KBM-7 (cell line): ENCODE measurements at places on chromosomes 4 and X.

DNA sequence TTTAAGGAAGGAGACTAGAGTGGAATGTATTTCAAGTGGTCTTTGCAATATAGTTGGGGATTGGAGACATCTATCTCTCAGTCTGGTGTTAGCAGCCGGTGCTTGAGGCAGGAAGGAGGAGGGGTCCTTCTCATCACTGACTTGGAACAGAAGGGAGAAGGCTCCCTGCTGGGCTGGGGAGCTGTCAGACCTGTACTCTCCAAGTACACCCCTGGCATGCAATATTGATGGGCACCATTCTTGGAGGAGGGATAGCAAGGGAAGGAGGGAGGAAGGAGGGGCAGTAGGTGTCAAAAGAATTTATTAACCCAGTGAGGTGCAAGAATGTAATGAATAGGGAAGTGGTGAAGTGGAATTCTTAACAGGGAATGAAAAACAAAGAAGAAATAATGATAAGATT, 338.8 kb downstream of the UNC5C start:
- DNase-seq: no peak

DNA sequence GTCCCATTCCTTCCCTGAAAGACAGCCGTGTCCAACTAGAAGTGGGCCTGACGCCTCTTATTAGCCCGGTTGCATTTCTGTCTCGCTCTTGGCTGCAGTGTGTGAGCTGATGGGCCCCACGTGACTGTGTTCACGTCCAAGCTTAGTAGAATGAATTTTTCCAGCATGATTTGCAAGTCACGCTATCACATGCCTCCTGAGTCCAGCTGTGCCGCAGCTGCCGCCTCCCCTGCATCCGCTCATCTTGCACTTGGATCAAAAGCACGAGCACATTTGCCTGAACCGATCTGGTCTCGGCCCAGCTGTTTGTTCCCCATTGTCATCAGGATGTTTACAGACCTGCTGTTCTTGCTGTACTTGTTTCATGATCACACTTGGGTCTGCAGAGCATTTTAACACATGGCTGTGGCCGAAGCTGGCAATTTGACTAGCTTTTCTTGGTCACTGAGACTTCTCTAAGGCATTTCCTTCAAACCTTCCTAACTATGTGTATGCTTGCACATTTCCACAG, 126.5 kb downstream of the KIT start:
- no peak for DNase-seq

DNA sequence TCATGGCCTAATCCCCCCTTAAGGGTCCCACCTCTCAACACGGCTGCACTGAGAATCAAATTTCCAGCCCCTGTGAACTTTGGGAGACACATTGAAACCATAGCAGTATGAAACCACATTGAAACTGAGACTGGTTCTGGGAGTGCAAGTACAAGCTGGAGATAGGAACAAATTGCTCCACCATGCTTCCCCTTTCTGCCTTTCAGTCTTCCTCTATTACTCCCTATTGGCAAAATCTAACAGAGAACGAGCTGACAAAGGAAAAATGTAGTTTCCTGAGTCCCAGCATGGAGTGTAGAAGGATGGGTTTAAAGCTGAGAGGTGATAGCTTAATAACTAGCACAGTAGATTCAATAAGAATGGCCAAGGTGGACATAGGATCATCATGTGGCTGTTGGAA, 161.7 kb upstream of the RPL34 start:
- peak; percentile 9 for DNase-seq

- peak; percentile 62 for DNase-seq
Measured at GRCh38 chr4:105709081-105709450, 482 bp downstream of the GSTCD start.

DNA sequence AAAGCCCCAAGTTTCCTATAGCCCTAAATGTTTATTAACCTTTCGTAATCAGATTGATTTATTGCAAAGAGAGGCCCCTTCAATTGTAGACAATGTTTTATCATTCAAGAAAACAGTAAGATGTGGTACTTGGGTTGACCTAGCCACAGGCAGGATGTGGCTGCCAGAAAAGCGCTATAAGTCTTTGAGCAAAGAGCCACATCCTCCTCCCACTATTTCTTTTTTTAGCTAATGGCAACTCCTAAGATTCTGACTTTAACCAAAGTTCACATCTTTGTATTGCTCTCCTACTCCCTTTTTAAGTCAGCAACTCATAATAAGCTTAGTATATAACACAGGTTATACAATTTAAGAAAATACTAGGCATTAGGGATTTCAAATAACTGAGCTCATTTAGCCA, 70.7 kb upstream of the PPP3CA start:
- DNase-seq: peak; percentile 37

- DNase-seq: no peak
Measured at GRCh38 chr4:181006499-181007260, 1236.5 kb upstream of the TENM3 start.

DNA sequence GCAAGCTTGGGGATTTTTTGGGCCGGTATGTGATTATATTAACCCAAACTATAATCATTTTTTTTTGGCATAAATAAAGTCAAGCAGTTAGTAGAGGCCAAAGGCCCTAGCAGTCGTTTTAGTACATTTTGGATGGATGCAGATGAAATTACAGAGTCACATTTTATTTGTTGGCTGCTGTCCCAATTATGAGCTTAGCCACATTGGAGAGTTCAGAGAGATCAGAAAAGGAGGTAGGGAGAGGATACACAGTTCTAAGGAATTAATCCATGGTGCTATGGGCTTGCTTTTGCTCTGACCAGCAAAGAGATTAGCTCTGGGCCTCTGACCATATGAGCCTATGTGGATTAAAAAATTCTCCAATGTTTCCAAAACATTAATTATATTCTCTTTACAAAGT, 395.1 kb downstream of the RAPGEF2 start:
- DNase-seq: no peak

DNA sequence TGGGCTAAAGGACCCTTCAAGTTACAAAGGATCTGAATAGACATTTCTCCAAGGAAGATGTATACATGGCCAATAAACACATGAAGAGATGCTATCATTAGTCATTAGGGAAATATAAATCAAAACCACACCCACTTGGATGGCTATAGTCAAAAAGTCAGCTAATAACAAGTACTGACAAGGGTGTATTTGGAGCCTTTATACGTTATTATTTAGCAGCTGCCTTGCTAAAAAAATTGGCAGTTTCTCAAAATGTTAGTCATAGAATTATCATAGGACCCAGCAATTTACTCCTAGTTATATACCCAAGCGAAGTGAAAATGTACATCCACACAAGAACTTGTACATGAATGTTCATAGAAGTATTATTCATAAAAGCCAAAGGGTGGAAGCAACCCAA, 112.7 kb upstream of the DUSP21 start:
- no peak for DNase-seq

GRCh38 chrX:7596822-7597221, 246.1 kb upstream of the VCX start:
- DNase-seq: no peak

- no peak for DNase-seq
Measured at GRCh38 chr4:32560306-32560705, 1840.1 kb downstream of the PCDH7 start.

- DNase-seq: peak; percentile 42
Measured at GRCh38 chr4:174631901-174632758, 109.8 kb upstream of the HPGD start.

DNA sequence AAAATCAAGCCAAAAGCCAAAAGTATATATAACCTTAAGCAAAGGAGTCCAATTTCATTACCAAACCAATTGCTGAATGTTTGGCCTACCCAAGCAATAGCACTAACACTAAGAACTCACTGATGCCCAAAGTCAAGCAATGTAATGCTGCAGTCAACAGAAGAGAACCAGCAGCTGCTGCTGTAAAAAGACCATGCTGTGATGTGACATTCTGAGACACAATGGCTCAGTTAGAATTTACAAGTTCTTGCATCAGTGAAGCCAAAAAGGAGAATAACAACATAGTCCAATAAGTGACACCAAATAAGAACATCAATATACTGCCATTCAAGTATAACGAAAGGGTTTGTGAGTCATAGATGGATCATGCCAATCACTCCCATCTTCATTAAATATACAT, 514.0 kb upstream of the DIAPH2 start:
- no peak for DNase-seq

DNA sequence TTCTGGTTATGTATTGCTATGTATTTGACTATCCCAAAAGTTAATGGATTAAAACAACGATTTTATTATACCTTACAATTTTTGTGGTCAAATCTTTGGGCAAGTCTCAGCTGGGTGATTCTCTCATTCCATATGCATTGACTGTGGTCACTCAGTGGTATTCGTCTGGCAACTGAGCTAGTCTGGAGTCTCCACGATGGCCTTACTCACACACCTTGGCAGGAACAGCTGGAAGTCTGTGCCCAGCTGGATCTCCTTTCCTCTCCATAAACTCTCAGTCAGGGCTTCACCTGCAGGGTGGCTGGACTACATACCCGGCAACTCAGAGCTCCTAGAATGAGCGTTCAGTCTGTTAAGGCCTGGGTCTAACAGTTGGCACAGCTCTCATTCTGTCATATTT, 141.1 kb upstream of the WDFY3 start:
- no peak for DNase-seq

- no peak for DNase-seq
Measured at GRCh38 chr4:18798123-18798522, 776.6 kb upstream of the LCORL start.

- DNase-seq: peak; percentile 21
Measured at GRCh38 chr4:161555689-161556660, 607.8 kb downstream of the FSTL5 start.

DNA sequence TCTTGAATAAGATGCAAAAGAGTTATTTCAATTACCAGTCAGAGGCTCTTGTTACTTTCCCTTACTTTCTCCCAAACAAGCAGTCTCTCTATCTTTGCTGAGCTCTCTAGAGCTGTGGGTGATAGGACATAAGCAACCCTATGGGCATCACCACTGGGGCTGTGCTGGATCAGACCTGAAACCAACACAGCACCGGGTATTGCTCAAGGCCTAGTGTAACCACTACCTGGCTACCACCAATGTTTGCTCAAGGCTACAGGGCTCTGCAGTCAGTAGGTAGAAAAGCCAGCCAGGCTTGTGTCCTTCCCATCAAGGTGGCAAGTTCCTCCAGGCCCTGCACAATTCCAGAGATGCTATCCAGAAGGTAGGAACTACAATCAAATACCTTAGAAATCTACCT, 35.3 kb upstream of the AGTR2 start:
- no peak for DNase-seq

DNA sequence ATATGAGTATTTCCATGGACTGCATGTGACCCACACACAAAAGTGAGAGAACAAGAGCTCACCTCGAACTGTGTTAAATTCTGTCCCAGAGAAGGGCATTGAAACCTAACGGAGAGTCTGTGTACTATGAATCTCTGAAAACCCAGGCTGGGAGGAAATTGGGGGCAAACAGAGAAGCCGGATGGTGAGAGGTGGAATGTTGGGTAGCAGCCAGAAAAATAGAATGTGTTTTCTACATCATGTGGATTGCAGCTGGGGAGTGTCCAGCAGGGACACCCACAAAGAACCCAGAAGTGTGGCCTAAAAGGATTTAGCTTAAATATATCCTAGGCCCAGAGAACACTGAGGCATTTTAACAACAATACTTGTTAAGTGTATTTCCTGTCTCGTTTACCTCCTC, 38.6 kb downstream of the MND1 start:
- no peak for DNase-seq

GRCh38 chr4:176464748-176465147, 145.0 kb downstream of the SPCS3 start:
- no peak for DNase-seq

DNA sequence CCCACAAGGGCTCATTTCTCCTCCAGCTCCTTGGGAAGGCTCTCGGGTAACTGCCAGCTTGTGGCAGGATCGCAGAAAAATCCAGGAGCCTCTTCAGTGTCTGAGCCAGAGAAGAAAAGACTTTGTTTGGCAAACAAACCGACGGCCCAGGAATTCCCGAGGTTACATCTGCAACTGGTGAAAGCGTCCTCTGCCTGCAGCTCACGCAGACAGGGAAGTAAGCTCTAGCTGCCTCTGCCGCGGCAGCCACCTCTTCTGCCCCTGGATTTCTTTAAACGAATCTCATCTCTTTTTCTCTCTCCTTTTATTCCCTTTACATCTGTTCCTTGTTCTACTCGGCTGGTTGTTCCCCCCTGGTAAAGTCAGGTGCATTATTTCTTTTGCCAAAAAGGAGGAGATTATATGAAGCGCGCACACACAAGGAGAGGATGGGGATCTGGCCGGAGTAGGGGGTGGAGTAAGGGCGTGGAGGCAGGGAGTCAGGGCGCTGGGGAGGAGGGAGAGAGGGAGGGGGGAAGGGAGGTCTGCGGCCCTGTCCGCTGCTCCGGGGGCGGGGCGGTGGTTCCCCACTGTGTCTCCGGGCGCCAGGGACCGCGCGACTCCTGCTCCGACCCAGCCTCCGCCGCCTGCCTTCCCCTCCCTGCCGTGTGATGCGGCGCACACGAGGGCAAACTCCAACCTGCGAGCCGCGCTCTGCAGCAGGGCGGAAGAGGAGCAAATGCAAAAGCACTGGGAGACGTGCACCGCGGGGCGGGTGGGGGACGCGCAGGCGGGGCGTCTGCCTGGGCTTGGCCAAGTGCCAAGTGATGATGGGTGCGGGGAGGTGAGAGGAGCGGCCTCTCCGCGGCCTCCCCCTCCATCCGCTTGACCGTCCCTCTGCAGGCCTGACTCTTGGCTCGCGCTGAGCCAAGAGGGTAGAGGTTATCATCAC, at the start of gene DCHS2:
TSS of gene DCHS2 (minus strand) at position 459 of the 931 bp plus-strand sequence. CDS start at position 15, 444 bp downstream.
- peak; percentile 31 for DNase-seq

- DNase-seq: no peak
Measured at GRCh38 chr4:168360271-168360670, 41.7 kb upstream of the DDX60 start.

GRCh38 chrX:132480581-132481203, 8.1 kb downstream of the MBNL3 start:
- peak; percentile 92 for DNase-seq

DNA sequence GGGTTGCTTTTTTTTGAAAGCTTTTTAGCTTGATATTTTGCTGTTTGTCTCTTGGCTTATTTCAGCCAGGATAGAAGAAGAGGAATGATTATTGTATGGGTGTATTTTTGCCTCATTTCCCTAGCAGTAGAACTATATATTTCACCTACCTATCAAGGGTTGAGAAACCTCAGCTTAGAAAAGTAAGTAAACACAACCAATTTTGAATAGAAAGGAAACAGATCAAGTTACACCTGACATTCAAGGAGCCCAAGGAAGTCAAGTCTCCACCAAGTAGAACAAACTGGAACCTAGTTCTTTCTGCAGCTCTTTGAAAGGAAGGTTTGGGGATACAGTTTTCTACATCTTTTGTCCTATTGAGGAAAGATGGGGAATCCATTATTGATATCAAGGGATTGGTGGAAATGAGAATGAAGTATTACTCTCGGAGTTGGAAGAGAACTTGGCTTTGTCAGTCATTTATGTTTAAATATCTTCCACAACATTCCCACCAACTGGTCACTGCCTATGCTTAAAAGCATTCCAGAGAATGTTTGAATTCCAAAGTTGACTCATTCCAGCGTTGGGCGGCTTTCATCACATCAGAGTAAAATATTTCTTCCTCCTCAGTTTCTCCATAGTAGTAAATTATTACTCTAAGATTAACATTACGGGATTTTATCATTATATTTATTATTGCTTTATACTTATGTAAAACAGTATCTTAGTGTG, 207.8 kb upstream of the CNKSR2 start:
- no peak for DNase-seq
